Cortex of kidney (tissue), 1 donor: ENCODE measurements at places on chromosomes 7 and 10.

DNA sequence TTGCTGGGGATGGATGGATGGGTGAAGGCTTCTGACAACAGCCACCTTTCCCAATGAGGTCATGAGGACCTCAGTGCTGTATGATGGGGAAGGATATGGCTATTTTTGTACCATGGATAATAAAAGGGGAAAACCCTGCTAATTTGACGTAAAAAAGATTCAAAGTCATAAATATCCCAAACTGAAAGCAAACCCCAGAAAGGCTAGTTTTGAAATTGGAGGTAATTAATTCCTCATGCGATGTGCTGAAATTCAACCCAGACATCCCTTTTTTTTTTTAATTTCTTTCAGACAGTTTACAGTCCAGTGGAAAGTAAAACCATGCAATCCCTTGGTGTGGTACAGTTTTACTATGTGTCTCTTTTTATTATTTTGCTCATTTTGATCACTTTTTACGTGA, 254.5 kb upstream of the BMPER start:
- DNase-seq = no peak

DNA sequence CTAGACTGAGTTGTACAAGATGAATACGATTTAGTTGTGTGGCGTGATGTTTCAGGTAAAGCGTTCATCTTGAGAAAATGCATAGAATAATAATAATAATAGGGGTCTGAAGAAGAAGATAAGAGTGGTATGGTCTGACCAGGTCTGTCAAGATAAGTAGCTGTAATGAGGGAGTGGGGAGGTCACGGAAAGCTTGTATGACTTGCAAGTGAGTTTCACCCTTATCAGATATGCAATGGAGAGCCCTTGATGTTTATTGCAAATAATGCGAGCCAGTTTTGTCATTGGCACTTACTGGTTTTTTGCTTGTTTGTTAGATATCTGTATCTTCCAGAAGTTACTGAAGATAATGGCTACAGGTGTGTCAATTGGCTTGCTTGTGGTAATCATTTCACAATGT, 611.5 kb downstream of the CNTNAP2 start:
- DNase-seq = no peak

DNA sequence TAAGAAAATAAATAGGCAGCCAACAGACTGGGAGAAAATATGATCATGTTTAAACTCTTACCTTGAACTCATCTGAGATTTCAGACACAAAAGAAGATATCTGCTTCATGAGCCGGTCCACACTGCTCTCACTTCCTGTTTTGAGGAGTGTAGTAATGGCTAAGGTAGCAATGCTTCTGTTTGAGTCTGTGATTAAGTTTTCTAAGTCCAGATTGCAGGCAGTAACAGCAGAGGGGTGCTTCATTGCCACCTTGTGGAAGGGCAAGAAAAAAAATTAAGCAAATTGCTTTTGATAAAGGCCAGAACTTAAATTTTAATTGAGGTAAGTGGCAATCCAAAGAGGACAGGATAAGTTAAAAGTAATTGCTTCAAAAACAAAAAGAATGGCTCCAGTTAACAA, 69.1 kb downstream of the MEST start:
- no peak for DNase-seq

- DNase-seq = peak; percentile 37
Observed at GRCh38 chr10:97292097-97292861, at the start of gene ARHGAP19. Gene ARHGAP19 (minus strand): TSS chr10:97292637. CDS start chr10:97292627, 10 bp downstream.

DNA sequence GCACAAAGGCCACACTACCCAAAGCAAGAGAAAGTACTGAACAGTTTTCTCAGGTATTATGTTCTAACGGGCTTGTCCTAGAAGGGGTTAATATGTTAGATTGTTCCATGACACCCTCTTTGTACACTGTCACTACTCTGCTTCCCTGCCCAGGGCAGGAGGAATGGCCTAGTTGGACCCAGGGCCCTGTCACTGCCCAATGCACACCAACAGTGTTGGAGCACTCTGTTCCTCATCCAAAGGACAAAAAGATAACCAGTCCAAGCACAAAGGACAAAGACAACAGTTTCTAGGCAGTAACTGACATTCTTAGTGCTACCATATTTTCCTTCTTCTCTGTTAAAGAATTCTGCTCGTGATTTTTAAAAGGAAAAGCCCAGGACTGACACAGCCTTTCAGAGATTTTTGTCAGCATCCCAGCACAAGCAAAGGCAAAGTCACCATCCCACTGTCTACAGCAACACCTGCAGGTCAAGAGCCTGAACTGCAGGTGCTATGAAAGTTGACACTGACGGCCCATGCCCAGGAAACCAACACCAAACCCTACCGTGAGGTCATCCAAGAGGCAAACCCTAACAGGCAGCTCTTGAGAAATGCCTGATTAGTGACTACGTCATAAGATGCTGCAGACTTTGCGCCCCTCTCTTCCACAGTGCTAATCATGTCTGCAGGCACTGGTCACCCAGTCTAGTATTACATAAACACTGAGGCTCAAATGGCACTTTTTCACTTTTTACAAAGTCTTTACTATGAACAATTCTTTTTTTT, 13.2 kb downstream of the NUDCD3 start:
- DNase-seq = no peak

DNA sequence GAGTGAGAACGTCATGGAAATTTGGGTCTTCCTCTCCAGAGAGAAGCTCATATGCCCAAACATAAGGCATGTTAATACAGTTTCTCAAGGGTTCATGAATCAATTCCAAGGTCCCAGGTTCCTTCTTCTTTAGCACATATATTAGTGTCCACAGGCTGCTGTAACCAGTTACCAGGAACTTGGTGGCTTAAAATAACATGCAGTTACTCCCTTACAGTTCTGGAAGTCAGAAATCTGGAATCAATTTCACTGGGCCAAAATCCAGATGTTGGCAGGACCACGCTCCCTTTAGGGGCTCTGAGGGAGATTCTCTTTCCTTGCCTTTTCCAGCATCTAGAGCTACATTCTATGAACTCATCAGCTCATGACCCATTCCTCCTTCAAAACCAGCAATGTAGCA, 64.8 kb downstream of the MRC1 start:
- DNase-seq = no peak

GRCh38 chr7:103132995-103133688, 15.8 kb downstream of the NAPEPLD start:
- no peak for DNase-seq

DNA sequence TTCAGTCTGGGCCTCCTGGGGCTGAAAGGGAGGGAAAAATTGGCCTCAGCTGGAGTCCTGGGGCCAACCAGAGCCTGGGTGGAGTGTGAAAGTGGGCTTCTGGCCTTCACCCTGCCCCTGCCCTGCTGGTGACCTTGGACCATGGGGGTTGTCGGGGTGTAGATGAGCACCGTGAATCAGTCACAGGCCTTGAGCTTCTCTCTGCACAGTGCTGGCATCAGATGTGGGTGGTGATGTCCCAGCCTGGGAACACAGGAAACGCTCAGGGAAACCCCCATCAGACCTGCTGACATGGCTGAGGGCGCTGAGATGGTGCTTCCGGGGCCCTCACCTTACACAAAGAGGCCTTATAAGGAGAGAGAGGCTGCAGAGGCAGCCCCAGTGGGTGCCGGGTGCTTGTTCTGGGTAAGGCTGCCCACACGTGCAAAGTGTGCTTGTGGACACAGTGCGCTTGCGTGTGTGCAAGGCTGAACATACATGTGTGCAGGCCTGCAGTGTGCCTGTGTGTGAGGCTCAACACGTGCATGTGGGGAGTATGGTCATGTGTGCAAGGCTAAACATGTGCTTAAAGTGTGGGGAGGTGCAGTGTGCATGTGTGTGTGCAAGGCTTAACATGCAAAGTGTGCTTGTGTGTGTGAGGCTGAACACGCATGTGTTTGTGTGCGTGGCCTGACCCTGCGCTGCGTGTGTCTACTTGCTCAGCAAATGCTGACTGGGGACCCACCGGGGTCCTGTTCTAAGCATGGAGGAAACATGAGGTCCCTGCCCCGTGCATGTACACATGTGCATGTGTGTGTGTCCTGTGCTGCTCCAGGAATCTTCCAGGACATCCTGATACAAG, 6.5 kb downstream of the ARPC1B start:
- no peak for DNase-seq

DNA sequence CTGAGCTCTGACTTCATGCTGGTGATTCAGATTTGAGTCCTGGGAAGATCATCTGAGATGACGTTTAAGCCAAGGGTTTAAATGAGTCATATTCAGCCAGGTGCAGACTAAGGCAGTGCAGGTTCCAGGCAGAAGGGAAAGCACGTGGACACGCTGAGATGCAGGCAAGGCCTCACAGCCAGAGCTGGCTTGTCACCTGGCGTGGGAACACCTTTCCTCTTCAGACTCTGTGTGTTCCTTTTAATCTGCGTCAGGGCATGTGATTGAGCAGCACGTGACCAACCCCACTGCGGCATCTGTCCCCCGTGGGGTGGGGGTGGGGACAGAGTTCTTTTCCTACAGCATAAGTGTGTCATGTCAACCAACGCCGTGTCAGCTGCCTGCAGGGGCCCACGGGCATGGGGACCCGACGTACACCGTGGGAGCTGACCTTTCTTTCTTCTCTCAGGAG, 10.7 kb upstream of the IDI2 start:
- DNase-seq = no peak

- no peak for DNase-seq
Observed at GRCh38 chr10:133379152-133379800, at the start of gene PAOX. Gene PAOX (plus strand): TSS chr10:133379262. CDS start chr10:133379317, 55 bp downstream.

DNA sequence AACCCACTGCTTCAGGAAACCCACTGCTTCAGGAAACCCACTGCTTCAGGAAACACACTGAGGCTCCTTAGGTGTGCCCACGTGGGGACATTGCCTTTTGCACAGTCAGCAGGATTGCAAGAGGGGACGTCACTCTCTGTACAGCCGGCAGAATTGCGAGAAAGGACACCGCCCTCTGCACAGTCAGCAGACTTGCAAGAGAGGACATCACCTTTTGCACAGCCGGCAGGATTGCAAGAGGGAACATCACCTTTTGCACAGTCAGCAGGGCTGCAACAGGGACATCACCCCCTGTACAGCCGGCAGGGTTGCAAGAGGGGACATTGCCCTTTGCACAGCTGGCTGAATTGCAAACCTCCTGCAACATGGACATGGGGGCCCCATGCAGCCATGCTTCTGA, 407.6 kb downstream of the GLRX3 start:
- DNase-seq = no peak

DNA sequence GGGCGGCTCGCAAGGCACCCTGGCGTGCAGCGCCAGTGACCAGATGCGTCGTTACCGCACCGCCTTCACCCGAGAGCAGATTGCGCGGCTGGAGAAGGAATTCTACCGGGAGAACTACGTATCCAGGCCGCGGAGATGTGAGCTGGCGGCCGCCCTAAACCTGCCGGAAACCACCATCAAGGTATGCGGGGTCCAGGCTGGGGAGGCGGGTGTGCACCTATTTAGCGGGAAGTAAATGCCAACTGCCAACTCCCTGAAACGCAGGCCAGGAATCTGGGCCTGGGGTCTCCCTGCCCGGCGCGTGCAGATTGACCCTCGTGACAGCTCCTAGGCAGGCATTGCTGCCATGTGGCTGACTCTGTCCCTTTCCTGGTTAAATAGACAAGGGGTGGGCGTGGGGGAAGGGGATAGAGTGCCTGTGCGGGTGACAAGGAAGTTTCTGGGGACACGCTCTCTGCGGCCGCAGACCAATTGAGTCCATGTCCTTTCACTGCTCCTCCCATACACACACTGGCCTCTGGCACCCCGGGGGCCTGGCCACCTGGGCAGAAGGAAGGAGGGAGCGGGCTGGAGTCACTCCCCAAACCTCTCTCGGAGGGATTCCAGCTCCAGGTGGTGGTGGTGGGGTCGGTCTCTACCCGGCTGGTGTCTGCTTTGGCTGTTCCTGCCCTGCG, 2.7 kb downstream of the EVX1 start:
- no peak for DNase-seq

GRCh38 chr10:124229201-124229988, 136.0 kb upstream of the CHST15 start:
- no peak for DNase-seq

DNA sequence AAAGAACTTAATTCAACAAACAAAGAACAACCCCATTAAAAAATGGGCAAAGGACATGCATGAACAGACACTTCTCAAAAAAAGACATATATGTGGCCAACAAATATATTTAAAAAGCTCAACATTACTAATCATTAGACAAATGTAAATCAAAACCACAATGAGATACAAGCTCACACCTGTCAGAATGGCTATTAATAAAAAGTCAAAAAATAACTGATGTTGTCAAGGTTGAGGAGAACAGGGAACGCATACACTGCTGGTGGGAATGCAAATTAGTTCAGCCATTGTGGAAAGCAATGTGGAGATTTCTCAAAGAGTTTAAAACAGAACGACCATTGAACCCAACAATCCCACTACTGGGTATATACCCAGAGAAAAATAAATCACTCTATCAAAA, 19.1 kb downstream of the ZFAND4 start:
- DNase-seq = no peak

DNA sequence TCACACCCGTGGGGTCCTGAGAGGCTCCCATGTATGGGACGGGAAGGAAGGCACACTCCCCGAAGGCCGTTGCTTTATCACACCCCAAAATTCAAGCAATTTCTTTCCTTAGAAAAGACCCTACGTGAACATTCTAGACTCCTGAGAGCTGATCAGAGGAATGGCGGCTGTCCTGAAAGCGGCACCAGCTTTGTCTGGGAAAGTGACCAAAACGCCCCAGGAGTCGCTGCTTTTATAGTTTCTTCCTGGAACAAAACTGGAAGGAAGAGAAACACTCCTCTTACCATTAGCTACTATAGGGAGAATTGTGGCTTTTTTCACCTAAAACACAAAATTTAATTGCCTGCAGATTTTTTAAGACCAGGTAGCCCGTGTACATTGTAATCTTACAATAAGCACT, 261.8 kb upstream of the RNF32 start:
- DNase-seq = no peak

- DNase-seq = no peak
Observed at GRCh38 chr7:77202481-77202976, 2.9 kb upstream of the FGL2 start.

DNA sequence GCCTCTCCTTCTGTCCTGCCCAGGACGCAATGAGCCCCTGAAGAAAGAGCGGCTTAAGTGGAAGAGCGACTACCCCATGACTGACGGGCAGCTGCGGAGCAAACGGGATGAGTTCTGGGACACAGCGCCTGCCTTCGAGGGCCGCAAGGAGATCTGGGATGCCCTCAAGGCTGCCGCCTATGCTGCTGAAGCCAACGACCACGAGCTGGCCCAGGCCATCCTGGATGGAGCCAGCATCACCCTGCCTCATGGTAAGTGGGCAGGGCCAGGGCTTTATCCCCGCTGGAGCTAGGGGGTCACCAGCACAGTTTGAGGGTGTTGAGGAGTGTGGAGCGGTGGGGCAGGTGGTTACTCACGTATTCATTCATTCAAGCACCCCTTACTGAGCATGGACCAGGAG, 4.7 kb upstream of the ANKRD2 start:
- DNase-seq = no peak

- DNase-seq = no peak
Observed at GRCh38 chr7:84162584-84162983, 32.0 kb downstream of the SEMA3A start.
